ENCODE measurements at places on chromosomes 1 and 21. TPM values are rescaled to one million over a fixed set of nuclear protein-coding genes. Genes with fewer than 3 reads are reported as not detected.

DNA sequence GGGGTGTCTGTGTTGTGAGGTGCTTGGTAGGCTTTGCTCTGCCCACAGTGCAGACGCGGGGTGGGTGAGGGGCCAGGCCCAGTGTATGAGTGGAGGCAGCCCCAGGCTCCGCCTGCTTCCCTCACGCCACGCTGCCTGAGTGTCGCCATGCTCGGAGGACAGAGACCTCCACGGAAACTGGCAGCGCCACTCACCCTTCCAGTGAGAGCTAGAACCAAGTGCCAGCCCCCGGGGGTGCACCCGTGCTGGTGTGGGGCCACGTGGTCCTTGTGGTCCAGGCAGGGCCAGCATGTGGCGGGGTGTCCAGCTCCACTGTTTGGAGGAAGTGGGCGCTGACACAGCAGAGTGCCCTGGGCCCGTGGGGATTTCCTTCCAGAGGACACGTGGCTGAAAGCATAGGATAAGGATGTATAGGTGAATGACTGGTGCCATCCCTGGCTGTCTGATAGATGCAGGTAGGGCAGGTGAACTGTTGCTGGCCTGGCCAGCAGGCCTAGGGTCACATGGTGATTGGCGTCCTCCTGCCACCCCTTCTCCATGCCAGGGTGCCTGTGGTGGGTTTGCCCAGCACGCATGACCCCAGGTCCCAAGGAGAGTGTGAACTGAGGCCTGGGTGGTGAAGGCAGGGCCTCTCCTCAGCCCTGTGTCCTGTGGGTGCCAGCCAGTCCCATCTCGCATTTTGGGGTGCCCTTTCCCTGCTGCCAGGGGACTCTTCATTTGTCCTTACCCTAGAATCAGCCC, 3.8 kb downstream of the LRRC3 start:
- no peak overlapping the region for H3K4me3 ChIP-seq
- no peaks in the 10 kb centered on the region for H3K36me3 ChIP-seq
- H3K27ac ChIP-seq, result no peak overlapping the region
- DNase-seq, result no peak

GRCh38 chr1:182595641-182596240, 6.7 kb upstream of the RNASEL start:
- H3K36me3 ChIP-seq, result peaks cover 2% of the 10 kb centered on the region
- H3K4me3 ChIP-seq, result no peak overlapping the region
- DNase-seq, result peak; percentile 42
- no peaks in the 10 kb centered on the region for H3K27me3 ChIP-seq
- H3K4me1 ChIP-seq, result peaks cover 5% of the 10 kb centered on the region
- peak overlapping the region; percentile 14 for H3K27ac ChIP-seq

- peaks cover 6% of the 10 kb centered on the region for H3K4me1 ChIP-seq
- H3K4me3 ChIP-seq, result no peak overlapping the region
- H3K27me3 ChIP-seq, result no peaks in the 10 kb centered on the region
- no peak for DNase-seq
- H3K36me3 ChIP-seq, result no peaks in the 10 kb centered on the region
Observed at GRCh38 chr1:151370211-151370911, 2.1 kb downstream of the SELENBP1 start.

The KCNJ15 gene
- total RNA-seq, result not detected

The C4BPA gene
- total RNA-seq, result not detected

DNA sequence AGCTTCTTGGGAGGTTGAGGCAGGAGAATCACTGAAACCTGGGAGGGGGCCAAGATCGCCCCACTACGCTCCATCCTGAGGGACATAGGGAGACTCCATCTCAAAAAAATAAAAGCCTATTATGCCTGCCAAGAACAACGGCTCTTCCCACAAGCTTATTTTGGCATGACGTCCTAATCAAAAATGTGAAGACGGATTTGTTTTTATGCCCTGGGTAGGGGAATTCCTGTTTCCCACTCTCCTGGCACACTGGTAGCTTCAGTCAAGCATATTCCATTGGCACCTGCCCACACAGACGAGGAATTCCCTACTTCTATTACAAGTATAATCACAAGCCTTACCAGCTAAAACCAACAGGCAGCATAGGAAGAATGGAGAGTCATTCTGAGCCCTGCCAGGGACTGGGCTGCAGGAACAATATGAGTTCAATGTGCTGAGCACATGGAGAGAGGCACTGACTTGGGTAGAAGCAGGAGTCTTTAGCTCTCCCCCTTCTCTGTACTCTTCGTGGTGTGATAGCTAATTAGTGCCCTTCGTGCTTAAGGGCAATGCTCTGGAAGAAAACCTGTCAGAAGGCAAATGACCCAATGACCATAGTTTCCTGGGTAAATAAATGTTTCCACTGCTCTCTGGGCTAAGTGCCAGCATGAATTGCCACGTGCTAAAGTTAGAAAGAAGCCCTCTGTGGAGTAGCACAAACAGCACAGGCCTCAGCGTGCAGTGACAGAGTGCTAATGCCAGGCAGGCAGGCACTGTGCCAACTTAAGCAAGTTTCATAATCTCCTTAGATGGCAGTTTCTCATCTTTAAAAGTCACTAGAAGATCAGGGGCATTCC, 16.8 kb downstream of the TNFSF4 start:
- H3K36me3 ChIP-seq, result peaks cover 2% of the 10 kb centered on the region
- no peak overlapping the region for H3K27ac ChIP-seq
- H3K4me3 ChIP-seq, result no peak overlapping the region
- no peaks in the 10 kb centered on the region for H3K27me3 ChIP-seq

DNA sequence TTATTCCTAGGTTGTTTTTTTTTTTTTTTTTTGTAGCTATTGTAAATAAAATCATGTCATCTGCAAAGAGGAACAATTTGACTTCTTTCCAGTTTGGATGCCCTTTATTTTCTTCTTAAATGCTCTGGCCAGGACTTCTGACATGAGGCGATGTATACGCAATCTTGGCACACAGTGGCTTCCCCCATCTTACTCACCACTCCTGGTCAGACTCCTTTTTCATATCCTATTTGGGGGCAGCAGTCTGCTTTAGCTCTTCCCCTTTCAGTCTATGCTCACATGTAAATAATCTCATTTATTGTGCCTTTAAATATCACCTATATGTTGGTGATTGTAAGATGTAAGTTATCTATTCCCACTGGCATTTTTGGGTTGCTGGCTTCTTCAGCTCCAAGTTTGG, 56.1 kb downstream of the SLAMF6 start:
- no peak overlapping the region for H3K4me3 ChIP-seq
- no peak overlapping the region for H3K27ac ChIP-seq
- no peaks in the 10 kb centered on the region for H3K27me3 ChIP-seq

The KPRP gene
- not detected for total RNA-seq

DNA sequence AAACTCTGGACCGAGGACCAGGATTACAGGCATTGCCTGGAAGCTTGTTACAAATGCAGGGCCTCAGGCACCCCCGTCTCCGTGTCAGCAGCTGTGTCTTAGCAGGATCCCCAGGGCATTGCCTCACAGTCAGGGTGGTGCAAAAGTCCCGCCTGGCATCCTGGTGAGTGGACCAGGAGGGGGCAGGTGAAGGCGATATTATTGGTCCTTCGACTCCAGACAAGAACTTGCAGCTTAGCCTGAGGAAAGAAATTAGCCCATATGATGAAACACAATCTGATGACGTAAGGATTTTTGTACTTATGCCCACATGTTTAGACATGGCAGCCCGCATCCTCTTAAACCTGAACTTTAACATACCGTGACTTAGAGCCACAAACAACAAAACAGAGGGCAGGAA, 40.8 kb downstream of the RSPH1 start:
- no peaks in the 10 kb centered on the region for H3K36me3 ChIP-seq
- no peak for DNase-seq
- H3K27ac ChIP-seq, result no peak overlapping the region
- no peaks in the 10 kb centered on the region for H3K27me3 ChIP-seq

DNA sequence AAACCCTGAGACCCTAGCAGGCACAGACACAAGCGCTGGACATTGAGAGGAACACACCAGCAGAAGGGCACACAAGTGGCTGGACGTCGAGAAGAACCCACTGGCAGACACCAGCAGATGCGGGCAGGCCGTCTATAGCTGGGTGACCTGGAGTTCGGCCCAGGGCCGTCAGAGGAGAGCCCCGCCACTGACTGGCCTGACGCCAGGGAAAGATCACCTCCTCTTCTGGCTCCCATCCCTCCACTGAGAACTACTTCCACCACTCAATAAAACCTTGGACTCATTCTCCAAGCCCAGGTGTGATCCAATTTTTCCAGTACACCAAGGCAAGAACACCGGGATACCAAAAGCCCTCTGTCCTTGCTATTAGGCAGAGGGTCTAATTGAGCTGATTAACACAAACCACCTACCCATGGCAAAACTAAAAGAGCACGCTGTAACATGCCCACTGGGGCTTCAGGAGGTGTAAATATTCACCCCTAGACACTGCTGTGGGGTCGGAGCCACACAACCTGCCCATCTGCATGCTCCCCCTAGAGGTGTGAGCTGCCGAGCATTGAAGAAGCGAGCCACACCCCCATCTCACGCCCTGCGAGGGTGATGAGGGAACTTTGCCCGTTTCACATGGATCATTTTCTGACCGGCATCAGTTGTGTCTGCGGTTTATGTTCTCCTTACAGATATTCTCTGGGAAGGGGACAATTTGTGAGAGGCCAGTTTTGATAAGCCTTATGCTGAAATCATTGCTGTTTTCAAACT, 104.8 kb downstream of the HLX start:
- H3K36me3 ChIP-seq, result no peaks in the 10 kb centered on the region
- H3K4me1 ChIP-seq, result no peaks in the 10 kb centered on the region
- H3K27me3 ChIP-seq, result peaks cover 6% of the 10 kb centered on the region
- no peak overlapping the region for H3K4me3 ChIP-seq

GRCh38 chr1:224373008-224373590, 16.4 kb downstream of the CNIH4 start:
- peak overlapping the region; percentile 78 for H3K27ac ChIP-seq
- no peaks in the 10 kb centered on the region for H3K27me3 ChIP-seq
- peaks cover 6% of the 10 kb centered on the region for H3K36me3 ChIP-seq
- H3K4me1 ChIP-seq, result peaks cover 33% of the 10 kb centered on the region
- H3K4me3 ChIP-seq, result no peak overlapping the region
- no peak for DNase-seq

- H3K4me1 ChIP-seq, result peaks cover 8% of the 10 kb centered on the region
- peaks cover 4% of the 10 kb centered on the region for H3K36me3 ChIP-seq
Observed at GRCh38 chr1:21099034-21099868, 77.4 kb downstream of the EIF4G3 start.

The ITPKB gene
- 166 TPM for total RNA-seq

- peak; percentile 55 for DNase-seq
- H3K27ac ChIP-seq, result no peak overlapping the region
- H3K4me1 ChIP-seq, result no peaks in the 10 kb centered on the region
- no peak overlapping the region for H3K4me3 ChIP-seq
Observed at GRCh38 chr1:153465811-153466636, 5.6 kb upstream of the S100A7 start.

DNA sequence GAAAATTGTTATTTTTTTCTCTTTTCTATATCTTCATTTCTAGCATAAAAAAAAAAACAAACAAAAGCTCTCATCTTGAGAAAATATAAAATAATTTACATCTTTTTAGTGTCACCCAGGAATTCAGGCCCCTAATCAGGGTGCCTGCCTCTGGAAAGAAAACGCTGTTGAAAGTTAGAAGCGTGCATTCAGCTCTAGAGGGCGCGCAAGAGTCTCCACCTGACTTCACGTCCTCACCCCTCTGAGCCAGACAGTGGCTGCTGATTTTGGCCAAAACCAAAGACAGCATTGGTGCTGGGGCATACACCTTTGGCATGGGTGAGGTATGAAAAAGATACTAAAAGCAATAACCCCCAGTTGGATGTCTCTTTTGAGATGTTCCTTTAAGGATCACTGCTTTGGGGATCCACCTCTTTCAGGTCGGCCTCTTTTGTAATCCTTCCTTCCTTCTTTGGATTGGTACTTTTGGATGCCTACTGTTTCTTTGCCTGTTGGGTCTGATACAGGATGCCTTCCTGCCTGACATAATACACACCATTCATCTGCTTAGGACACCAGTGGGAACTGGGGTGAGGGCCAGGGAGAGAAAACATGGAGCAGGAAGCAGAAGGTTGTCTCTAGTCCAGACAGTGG, 77.6 kb upstream of the CHRM3 start:
- peaks cover 2% of the 10 kb centered on the region for H3K4me1 ChIP-seq
- no peak for DNase-seq
- no peak overlapping the region for H3K27ac ChIP-seq
- no peak overlapping the region for H3K4me3 ChIP-seq
- H3K36me3 ChIP-seq, result no peaks in the 10 kb centered on the region

The KRTAP19-1 gene
- not detected for total RNA-seq

GRCh38 chr1:23772854-23773242, 5.4 kb upstream of the PITHD1 start:
- H3K36me3 ChIP-seq, result no peaks in the 10 kb centered on the region
- no peak overlapping the region for H3K4me3 ChIP-seq
- no peak overlapping the region for H3K27ac ChIP-seq
- peaks cover 2% of the 10 kb centered on the region for H3K4me1 ChIP-seq
- no peak for DNase-seq

DNA sequence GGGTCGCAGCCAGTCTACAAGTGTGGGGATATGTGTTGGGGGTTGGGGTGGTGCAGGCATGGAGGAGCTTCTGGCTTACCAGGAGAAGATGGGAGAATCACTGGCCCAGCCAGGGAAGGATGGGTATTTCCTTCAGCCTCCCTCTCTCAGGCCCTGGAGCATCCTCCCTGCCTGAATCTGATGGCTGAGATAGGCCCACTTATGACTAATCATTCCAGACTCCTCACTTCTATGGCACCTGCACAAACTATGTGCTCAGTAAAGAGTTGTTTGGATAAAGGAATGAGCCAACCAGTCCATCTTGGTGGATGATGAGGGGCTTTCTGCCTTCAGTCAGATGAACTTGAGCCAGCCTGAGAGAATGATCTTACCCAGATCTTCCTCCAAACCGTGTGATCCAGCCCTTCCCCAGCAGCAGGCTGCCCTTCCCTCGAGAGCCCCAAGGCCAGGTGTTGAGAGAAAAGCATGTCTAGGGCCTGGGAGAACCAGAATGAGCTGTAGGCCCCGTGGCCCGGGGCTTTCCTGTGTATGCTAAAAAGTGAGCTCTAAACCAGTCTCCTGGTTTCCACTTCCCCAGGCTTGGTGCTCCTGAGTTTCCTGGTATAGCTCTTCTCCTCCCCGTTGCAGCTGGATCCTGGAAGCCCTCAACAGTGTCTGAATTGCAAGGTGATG, 1.3 kb downstream of the GPA33 start:
- peak overlapping the region; percentile 13 for H3K4me3 ChIP-seq
- peak overlapping the region; percentile 98 for H3K27ac ChIP-seq
- H3K27me3 ChIP-seq, result peaks cover 12% of the 10 kb centered on the region
- peaks cover 16% of the 10 kb centered on the region for H3K4me1 ChIP-seq
- H3K36me3 ChIP-seq, result no peaks in the 10 kb centered on the region
- no peak for DNase-seq

The TMIGD3 gene
- total RNA-seq, result not detected

DNA sequence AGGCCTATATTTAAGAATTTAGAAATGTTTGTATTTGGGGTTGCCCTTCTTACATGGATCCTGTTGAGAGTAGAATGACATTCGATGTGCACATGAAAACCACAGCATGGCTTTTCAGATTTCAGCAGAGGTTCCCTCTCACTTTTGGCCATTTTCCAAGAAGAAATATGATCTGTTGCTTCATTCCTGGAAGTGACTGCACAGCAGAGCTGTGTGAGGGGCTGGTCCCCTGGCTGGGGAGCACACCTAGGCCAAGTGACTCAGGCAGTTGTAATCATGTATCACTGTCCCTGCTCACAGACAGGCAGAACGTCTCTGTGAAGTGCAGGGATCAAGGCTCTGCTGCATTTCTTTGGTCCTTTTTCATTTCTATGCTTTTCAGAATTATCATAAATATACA, 32.3 kb downstream of the AGT start:
- H3K36me3 ChIP-seq, result peaks cover 4% of the 10 kb centered on the region
- no peaks in the 10 kb centered on the region for H3K27me3 ChIP-seq
- peaks cover 2% of the 10 kb centered on the region for H3K4me1 ChIP-seq
- H3K4me3 ChIP-seq, result no peak overlapping the region
- H3K27ac ChIP-seq, result peak overlapping the region; percentile 79
- no peak for DNase-seq

The ACTL8 gene
- total RNA-seq, result not detected

The TNFAIP8L2 gene
- 3.6 TPM for total RNA-seq

All from T-helper 17 cell (primary cell).